ENCODE measurements at places on chromosomes 16 and 17.
A peak's percentile ranks its signal among the peaks of the same experiment; 100 is the strongest.

- DNase-seq = no peak
Observed at GRCh38 chr16:1887711-1888354, 15.9 kb upstream of the MEIOB start.

DNA sequence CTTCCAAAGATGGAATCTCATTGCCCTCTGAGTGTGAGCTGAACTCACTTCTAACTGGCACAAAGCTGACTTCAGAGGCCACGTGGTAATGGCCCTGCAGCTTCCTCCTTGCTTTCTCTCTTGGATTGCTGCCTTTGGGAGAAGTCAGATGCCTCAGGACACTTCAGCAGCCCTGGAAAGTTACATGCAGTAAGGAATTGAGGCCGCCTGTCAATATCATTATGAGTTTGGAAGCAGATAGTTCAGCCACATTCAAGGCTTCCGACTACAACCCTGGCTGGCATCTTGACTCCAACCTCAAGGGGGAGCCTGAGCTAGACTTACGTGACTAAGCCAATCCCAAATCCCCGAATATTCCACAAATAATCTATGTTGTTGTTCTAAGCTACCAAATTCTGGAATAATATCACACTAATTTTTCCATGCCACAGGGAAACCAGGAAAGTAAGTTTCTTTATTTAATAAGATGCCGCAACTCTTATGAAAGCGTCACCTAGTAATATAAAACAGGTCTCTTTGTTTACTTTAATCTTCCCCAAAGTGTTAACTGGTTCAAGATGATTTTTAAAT is 13.6 kb downstream of the CEP20 start:
- no peak for DNase-seq

DNA sequence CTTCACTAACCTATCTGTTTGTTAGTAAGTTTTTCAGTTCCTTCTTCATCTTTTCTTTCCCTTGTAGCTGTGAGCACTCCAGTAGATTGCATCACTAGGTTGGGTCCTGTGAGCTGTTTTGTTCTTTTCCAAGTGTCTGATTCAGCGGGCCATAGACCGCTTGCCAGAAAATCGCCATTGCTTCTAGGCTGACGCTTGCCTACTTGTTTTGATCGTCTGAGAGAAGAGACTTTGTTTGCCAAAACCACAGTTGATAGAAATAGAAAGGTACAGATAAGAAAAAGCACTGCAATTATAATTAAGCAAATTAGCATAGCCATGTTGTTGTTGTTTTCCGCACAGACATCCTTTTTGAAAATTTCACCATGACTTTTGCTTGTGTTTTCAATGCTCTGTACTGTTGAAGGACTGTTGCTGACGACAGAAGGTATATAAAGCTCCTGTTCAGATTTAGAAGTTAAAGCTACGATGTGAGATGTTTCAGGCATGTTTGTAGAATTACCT is 3.1 kb downstream of the EVI2A start:
- DNase-seq = no peak

DNA sequence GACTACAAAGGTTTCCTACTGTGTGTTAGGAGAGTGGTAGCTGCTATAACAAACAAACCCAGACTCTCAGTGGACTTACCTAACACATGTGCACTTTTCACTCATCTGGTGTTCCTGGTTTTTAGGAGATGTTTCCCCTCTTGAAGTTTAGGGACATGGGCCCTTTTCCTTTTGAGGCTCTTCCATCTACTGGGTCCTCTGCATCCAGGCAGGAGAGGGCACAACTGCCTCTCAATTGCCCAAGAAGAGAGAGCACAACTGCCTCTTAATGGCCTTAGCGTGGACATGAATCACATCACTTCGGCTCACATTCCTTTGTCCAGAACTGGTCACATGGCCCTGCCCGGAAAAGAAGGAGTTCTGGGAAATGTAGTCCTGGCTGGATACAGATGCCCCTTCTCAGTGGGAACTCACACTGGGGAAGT is 9.8 kb upstream of the TNRC6C start:
- DNase-seq = no peak

GRCh38 chr16:12995721-12996372 is 94.4 kb downstream of the SHISA9 start:
- no peak for DNase-seq

GRCh38 chr16:24035127-24035842 is 199.5 kb downstream of the PRKCB start:
- DNase-seq = peak; percentile 59

DNA sequence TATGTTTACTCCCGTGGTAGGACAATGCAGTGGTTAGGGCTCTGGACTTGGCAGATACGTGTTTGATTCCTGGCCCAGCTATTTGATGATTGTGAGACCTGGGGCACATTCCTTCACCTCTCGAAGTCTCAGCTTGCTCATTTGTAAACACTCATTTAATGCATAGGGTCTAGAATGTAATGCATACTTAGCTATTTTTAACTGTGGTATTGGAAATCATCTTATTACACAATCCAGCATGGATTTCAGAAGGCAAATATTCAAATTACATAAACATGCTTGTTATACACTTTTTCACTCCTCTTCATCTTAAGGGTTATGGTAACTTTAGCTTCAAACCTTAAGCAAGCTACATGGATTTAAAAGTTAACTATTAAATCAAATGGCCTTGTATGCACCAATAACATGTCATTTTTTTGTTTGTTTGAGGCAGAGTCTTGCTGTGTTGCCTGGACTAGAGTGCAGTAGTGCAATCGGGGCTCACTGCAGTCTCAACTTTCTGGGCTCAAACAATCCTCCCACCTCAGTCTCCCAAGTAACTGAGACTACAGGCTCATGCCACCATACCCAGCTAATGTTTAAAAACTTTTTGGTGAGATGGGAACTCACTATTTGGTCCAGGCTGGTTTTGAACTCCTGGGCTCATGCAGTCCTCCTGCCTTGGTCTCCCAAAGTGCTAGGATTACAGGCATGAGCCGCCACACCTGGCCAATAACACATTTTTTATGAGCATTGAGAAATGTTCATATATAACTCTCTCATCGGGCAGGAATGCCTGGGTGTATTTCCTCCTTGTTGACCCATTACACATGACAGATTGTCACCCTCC is 52.5 kb downstream of the VAT1L start:
- DNase-seq = no peak

GRCh38 chr17:73091410-73091769 is 1.1 kb downstream of the SLC39A11 start:
- DNase-seq = no peak

- no peak for DNase-seq
Observed at GRCh38 chr16:54331241-54332002, 44.8 kb upstream of the IRX3 start.

DNA sequence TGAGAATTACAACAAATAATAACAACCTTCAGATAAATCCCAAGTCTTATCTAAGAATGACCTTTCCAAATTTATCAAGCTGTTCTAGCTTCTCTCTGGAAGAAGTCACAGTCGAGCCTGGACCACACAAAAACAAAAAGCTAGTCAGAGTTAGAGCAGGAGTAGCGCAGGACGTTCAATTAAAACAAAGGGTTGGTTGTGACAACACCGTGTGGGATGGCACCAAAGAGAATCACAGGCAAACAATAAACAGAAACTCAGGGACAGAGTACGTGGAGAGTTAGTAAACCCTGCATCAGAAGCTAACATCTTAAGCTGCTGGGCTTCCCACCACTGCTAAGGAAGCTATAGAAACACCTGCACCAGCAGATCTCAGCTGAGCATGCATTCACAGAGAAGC is 23.8 kb downstream of the ARHGAP17 start:
- DNase-seq = no peak

DNA sequence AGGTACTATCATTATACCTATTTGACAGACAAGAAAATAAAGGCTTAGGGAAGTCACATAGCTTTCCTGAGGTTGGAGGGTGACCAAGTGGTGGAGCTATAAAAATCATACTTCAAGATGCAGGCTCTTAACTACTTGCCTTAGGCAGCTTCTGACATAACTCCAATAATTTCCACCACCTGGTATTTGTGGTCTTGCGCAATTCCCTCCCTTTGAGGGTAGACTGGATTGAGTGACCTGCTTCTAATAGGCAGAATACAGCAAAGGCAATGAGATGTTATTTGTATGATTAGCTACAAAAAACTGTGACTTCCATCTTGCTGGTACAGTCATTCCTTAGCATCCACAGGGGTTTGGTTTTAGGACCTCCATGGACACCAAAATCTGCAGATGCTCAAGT is 385.5 kb downstream of the TMEM114 start:
- DNase-seq = no peak

DNA sequence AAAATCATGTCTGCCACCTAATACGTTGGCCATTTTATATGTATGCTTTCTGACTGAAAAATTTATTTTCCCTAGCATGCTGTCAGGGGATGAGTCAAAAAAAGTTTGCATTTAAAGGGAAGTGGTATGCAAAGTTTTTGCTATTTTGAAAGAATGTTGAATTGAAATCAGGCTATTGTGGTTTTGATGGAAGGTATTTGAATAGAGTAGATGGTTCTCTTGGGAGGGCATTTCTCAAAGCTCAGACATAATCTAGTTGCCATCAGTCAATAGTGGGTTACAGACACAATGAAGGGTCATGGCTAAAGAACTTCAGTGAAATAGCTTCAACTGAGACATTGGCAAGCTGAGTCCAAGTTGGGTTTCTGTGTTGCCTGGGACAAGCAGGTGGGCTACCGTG is 102.4 kb downstream of the MAP2K6 start:
- no peak for DNase-seq

DNA sequence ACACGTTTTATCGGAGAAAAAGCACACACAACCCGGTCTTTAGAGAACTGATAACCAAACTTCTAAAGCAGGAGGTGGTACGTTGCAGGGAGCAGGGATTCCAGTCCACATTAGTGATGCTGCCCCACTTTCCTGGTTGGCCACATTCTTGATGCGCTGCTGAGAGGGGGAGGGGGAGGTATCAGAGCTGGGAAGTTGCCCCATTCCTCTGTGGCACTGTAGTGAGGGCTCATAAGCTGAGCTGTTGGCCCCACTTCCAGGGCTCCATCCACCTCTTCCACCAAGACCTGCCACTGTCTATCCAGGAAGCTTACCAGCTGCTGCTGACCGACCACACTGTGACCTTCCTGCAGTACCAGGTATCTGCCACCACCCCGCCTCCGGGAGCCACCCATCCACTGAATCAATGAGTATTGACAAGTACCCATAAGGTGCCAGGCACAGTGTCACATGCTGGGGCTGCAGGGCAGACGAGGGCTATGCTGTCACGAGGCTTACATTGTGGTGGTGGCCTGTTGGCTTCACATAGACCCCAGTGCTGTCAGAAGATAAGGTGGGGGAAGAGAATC is 1.1 kb downstream of the TSEN54 start:
- no peak for DNase-seq

- no peak for DNase-seq
Observed at GRCh38 chr17:30084788-30085187, 31.8 kb upstream of the NSRP1 start.

Data from CMK (cell line).